Pulmonary artery endothelial cell (primary cell): ENCODE measurements at places on chromosomes 6 and 20. TPM values are rescaled to one million over a fixed set of nuclear protein-coding genes. Genes with fewer than 3 reads are reported as not detected.
A peak's percentile ranks its signal among the peaks of the same experiment; 100 is the strongest.

The RAET1L gene
- not detected in 2 replicates for total RNA-seq

The GHRH gene
- not detected in 2 replicates for total RNA-seq

The CFAP206 gene
- total RNA-seq: 0.04 and 0.20 TPM in 2 replicates

The PRSS35 gene
- total RNA-seq: 0.07 TPM in 2 replicates

The HLA-DQA2 gene
- not detected in 2 replicates for total RNA-seq

The ZSCAN23 gene
- 0.07 and 0.14 TPM in 2 replicates for total RNA-seq

The RBM24 gene
- total RNA-seq: 0.74 and 2.5 TPM in 2 replicates

The HMGCLL1 gene
- 0.07 and 0.74 TPM in 2 replicates for total RNA-seq

The BHLHE23 gene
- total RNA-seq: not detected in 2 replicates

The FKBP5 gene
- 67.2 and 89.1 TPM in 2 replicates for total RNA-seq

The KIF25 gene
- not detected in 2 replicates for total RNA-seq

- DNase-seq: no peak
These were observed 420.4 kb downstream of the CDH26 start for GRCh38 chr20:60378620-60379019.

DNA sequence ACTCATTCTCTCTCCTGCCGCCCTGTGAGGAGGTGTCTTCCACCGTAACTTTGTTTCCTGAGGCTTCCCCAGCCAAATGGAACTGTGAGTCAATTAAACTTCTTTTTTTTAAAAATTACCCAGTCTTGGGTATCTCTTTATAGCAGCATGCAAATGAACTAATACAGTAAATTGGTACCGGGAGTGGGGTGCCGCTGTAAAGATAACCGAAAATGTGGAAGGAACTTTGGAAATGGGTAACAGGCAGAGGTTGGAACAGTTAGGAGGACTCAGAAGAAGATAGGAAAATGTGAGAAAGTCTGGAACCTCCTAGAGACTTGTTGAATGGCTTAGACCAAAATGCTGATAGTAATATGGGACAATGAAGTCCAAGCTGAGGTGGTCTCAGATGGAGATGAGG lies 55.8 kb downstream of the EPB41L2 start:
- DNase-seq: no peak

DNA sequence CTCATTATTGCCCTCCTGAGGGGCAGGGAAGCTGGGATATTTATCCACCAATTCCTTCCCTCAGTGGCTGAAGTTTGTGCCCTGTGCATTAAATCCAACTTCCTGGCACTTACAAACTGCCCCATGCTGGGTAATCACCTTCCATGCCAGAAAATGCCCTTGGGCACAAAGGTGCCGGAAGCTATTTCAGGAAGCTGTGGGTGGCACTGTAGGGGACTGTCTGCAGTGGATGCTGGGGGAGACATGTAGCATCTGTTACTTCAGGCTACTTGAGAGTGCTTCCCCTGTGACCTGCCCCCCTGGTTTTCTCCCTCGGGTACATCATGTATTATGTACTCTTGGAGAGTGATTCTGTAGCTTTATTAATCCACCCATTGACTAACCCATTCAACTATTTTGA lies 24.7 kb upstream of the RALGAPA2 start:
- no peak for DNase-seq

- DNase-seq: no peak
These were observed 420.3 kb upstream of the FLRT3 start for GRCh38 chr20:14757728-14758127.

GRCh38 chr6:7998103-7998725 lies 66.0 kb downstream of the BLOC1S5 start:
- DNase-seq: no peak

DNA sequence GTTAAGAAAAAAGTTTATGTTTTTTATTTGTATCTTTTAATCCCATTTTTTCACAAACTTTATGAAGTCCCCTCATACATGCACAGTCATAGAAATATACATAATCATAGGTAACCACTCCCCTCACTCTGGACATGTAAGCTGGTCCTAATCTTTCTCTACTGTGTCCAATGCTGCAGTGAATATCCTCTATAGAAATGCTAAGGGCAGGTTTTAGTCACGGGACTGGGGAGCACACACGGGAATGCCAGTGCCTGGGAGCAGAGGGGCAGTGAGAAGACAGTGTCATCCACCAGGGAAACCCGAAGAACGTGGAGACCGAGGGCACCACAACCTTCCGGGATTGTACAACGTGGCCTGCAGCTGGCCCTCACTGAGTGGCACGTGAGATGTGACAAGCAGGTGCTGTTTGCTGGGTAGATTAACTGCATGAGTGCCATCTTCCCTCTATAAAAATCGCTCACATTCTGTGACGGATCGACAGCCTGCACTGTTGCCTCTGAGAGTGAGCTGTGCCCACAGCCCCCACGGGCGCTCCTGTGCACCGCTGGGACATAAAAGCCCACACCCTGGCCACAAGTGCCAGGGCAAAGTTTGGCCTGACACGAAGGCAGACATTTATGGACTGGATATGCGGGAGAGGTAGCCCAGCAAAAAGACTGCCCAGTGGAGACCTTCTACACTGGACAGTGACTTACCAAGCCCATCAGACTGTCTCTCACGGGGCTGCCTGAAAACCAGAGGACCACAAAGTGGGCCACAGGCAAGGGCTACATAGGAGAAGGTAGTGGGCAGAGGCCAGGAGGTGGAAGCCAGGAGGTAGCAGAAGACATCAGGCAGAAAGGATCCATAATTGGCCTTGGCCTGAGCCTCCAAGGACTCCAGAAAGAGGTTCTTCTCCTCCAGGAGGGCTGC lies 63.2 kb downstream of the FGD2 start:
- DNase-seq: no peak

DNA sequence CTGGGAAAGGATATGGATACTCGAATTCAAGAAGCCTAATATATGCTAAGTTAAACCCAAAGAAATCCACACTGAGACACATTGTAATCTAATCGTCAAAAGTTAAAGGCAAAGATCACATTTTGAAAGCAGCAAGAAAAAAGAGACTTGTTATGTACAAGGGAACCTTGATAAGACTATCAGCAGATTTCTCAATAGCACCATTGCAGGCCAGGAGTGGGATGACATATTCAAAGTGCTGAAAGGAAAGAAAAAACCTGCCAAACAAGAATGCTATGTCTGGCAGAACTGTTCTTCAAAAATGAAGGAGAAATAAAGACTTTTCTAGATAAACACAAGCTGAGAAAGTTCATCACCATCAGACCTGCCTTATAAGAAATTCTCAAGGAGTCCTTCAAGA lies 75.2 kb downstream of the COL21A1 start:
- no peak for DNase-seq

- DNase-seq: no peak
These were observed 135.8 kb upstream of the NEDD9 start for GRCh38 chr6:11368264-11368663.

DNA sequence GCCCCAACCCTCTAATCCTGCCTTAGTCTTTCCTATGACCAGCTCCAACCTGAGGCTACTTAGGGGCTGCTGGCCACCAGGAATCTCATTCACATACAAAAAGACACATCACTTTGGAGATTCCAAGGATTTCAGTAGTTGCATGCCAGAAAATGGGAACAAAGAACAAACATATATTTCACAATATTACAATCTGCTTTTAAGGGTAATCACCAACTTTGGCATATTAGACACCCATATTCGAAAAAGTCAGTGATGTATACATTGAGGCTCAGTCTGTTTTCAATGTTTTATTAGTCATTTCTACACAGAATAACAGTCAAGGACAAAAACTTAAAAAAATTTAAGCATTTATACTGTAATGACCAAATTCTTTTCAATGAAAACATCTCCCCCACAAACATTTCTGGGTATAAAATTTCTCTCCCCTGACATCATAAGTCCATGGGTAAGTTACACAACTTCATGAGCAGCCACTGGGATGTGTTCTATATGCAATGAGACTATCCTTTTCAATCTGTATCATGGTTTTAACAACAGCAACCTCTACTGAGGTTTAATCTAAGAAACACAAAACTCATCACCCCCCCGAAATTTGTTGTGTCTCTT lies 103.5 kb downstream of the MAP7 start:
- no peak for DNase-seq

DNA sequence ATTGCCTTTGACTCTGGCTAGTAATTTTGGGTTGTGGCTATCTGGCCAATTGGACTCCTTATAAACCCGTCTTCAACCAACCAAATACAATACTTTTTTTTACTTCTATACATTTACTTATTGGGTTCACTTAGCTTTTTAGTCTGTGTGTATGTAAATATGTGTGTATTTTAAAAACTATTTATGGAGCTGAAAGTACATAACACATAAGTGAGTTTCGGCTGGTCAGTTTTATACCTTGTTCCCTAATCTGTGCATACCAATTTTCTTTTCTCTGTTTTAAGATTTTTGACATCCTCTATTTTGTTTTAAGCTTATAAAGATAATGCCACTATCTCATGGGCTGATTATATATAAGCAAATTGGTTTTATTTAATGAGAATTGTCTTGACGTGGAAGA lies 129.5 kb downstream of the LRRC1 start:
- DNase-seq: no peak

- no peak for DNase-seq
These were observed 58.0 kb upstream of the AHI1 start for GRCh38 chr6:135555550-135555949.

DNA sequence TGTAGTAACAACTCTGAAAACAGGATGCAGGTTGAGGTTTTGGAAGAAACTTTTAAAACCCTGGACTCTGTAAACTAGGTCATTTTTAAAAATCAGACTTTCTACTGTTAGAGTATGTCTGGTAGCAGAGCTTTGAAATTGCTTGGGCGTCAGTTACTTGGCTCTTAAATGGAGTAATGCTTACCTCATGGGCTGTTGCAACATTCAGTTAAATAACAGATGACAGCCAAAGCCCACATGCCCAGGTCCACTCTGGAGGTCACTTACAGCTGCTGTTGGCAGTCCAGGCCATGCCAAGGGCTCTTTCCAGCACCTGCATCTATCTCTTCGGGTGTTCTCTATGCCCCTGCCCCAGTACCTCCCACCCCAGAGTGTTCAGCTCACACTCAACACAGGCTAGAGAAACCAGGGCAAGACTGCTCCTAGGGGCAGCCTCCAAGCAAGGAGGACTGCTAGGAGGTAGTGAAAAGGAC lies 96.4 kb downstream of the BANF2 start:
- no peak for DNase-seq

- no peak for DNase-seq
These were observed 15.4 kb upstream of the IP6K3 start for GRCh38 chr6:33761922-33762629.

- no peak for DNase-seq
These were observed 538 bp upstream of the ZFP64 start for GRCh38 chr20:52191916-52192718.

DNA sequence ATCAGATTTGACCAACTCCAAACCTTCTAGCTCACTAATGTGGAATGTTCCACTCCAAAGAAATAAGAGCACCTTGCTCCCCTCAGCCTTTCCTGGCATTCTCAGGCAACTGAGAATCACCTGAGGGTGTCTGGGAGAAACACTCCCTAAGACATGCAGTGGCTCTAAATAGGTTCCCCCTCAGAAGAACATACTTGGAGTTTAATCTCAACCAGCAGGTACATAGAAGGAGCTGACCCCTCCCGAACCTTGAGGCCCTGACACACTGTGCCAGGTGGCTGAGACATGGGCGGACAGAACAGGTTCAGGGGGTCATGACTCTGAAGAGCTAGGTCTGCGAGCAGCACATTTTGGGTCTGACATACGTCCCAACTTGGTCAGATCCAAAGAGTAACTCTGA lies 107.6 kb upstream of the MAP3K4 start:
- no peak for DNase-seq

- no peak for DNase-seq
These were observed 125.8 kb upstream of the SPTLC3 start for GRCh38 chr20:12882832-12883506.

DNA sequence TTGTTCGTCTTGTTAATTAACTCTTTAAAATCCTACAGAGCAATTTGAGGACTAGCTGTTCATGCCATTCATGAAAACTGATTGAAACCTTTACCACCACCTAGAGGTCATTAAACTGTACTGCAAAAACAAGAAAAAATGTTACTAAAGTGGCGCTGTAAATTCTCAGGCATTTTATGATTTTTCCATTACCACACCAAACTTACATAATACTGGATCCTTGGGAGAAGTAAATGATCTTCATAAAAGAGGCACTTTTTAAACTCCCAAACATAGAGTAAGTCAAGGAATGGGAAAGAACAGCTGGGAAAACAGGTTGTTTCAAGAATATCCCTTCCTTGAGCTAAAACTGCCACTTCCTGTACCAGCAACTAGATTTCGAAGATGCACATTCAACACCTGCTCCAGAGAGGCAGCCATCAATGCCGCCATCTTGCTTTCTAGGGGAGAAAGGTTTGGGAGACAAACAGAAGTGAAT lies 54.3 kb downstream of the MYLIP start:
- DNase-seq: no peak

GRCh38 chr6:25017486-25017885 lies 81.7 kb upstream of the RIPOR2 start:
- no peak for DNase-seq

DNA sequence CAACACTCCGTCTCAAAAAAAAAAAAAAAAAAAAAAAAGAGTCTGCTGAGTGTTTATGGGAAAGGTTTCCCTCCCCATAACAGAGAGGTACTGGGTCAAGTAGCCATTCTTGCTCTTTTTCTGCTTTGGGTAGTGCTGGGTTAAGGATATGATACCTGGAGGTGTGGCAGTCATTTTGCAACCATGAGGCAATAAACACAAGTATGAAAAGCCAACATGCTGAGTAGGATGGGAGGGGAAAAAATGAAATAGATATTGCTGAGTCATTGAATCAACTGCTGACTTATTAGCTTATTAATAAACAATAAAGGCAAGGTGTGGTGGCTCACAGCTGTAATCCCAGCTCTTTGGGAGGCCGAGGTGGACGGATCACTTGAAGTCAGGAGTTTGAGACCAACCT lies 2.3 kb upstream of the TOMM34 start:
- no peak for DNase-seq

DNA sequence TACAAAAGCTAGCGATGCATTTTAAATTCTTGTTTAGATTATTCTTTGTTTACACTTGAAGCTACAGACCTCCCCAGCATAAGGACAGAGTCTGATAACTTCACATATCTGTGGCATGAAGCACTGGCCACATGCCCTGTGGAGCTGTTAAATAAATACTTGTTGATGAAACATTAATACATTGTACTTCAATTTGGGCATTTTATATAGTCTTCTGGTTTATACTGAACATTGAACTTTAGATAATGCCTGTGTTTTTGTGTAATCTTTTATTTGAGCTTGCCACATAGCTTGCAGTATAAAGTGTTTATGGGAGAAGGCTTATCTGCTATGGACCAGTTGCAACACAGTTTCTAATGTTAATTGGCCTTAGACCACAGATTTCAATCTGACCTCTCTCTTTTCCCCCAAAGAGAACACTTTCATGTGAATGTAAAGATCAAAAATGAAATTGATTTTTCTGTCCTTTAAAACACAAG lies 48.2 kb downstream of the FRK start:
- DNase-seq: no peak

DNA sequence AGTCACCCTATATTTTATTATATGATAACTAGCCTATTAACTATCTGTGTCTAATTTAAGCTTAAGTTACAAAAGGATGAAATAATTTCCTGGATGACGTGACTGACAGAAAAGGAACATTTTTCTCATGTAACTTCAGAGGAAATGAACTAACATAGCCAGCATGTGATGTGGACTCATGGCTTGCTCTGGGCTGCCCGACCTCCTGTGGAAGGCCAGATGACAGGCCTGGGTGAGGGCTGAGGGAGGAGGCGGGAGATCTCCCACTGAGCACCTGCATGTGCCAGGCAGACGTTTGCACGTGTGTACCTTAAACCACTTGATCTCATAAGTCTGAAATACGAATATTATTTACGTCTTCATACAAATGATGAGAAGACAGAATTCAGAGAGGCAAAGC lies 321.1 kb downstream of the SYNE1 start:
- DNase-seq: peak; percentile 90
